ENCODE measurements at places on chromosomes 6 and 20. TPM values are rescaled to one million over a fixed set of nuclear protein-coding genes. Genes with fewer than 3 reads are reported as not detected.

The LPA gene
- total RNA-seq, result 0.21 TPM

The TMC2 gene
- total RNA-seq, result not detected

The TSPYL1 gene
- total RNA-seq, result 29.2 TPM

The JARID2 gene
- 9.7 TPM for total RNA-seq
